ENCODE measurements at places on chromosomes 7 and 10. TPM values are rescaled to one million over a fixed set of nuclear protein-coding genes. Genes with fewer than 3 reads are reported as not detected.

RASA4B gene
- total RNA-seq: 6.2 TPM

GPR15LG gene
- total RNA-seq: not detected

TIMM23B gene
- 21.4 TPM for total RNA-seq

TDRD1 gene
- 0.18 TPM for total RNA-seq

GRCh38 chr10:13787015-13787421 is 200.3 kb downstream of the PRPF18 start:
- no peak overlapping the region for H3K27ac ChIP-seq
- H3K4me3 ChIP-seq: no peak overlapping the region
- H3K36me3 ChIP-seq: no peaks in the 10 kb centered on the region
- peaks cover 10% of the 10 kb centered on the region for H3K4me1 ChIP-seq
- peak; percentile 67 for DNase-seq
- peaks cover 2% of the 10 kb centered on the region for H3K27me3 ChIP-seq

- no peak for DNase-seq
- H3K27ac ChIP-seq: no peak overlapping the region
- H3K36me3 ChIP-seq: no peaks in the 10 kb centered on the region
- no peak overlapping the region for H3K4me3 ChIP-seq
- H3K4me1 ChIP-seq: no peaks in the 10 kb centered on the region
- peaks cover 3% of the 10 kb centered on the region for H3K27me3 ChIP-seq
These were observed 252.4 kb downstream of the KLF6 start for GRCh38 chr10:3532644-3533043.

DNA sequence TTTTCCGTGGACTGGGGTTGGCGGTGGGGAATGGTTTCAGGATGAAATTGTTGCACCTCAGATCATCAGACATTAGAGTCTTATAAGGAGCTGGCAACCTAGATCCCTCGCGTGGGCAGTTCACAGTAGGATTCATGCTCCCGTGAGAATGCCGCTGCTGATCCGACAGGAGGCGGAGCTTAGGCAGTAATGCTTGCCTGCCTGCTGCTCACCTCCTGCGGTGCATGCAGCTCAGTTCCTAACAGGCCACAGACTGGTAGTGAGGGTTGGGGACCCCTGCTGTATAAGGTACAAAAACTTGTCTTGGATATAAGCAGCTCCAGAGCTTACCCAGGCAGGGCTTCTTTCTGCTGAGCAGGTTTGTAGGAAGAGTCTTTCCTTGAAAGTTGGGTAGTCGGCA is 53.9 kb downstream of the SHH start:
- DNase-seq: no peak
- H3K36me3 ChIP-seq: peaks cover 15% of the 10 kb centered on the region
- peaks cover 7% of the 10 kb centered on the region for H3K27me3 ChIP-seq

GRCh38 chr7:75776295-75776971 is 4.4 kb upstream of the CCL26 start:
- DNase-seq: no peak
- peaks cover 4% of the 10 kb centered on the region for H3K27me3 ChIP-seq
- H3K36me3 ChIP-seq: no peaks in the 10 kb centered on the region

- peaks cover 2% of the 10 kb centered on the region for H3K27me3 ChIP-seq
- H3K27ac ChIP-seq: no peak overlapping the region
These were observed 44.2 kb downstream of the CALML3 start for GRCh38 chr10:5568984-5569383.

GRCh38 chr7:158044482-158044823 is 543.2 kb downstream of the PTPRN2 start:
- H3K4me1 ChIP-seq: no peaks in the 10 kb centered on the region
- no peak overlapping the region for H3K27ac ChIP-seq
- DNase-seq: no peak
- peaks cover 1% of the 10 kb centered on the region for H3K27me3 ChIP-seq

- no peak for DNase-seq
- H3K27ac ChIP-seq: no peak overlapping the region
- H3K4me3 ChIP-seq: no peak overlapping the region
- H3K36me3 ChIP-seq: no peaks in the 10 kb centered on the region
These were observed 717.8 kb downstream of the SORCS3 start for GRCh38 chr10:105358911-105359310.

GRCh38 chr10:75403144-75403938 is 1.8 kb upstream of the ZNF503 start:
- DNase-seq: peak; percentile 60
- H3K4me1 ChIP-seq: peaks cover 28% of the 10 kb centered on the region
- peaks cover under 1% of the 10 kb centered on the region for H3K36me3 ChIP-seq
- no peak overlapping the region for H3K27ac ChIP-seq
- peak overlapping the region; percentile 94 for H3K4me3 ChIP-seq
- peaks cover 28% of the 10 kb centered on the region for H3K27me3 ChIP-seq

GRCh38 chr7:146922782-146923181 is 806.2 kb downstream of the CNTNAP2 start:
- no peak overlapping the region for H3K4me3 ChIP-seq
- no peak overlapping the region for H3K27ac ChIP-seq
- no peaks in the 10 kb centered on the region for H3K27me3 ChIP-seq
- no peak for DNase-seq

DNA sequence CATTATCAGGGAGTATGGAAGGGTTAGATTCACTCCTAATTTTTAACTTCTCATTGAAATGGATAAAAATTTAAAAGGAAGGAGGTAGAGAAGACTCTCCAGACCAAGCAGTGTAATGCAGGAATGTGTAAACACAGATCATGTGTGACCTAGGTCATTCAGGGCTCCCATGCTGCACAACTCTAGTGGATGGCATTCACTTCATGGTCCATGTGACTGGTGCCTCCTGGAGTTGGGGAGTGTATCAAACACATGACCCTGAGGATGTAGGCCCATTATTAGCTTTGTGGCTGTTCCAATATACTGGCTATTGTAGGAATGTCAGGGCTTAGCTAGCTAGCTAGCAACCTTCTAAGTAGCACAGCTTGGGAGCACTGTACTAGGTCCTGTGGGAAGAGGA is 109.9 kb downstream of the SLC25A13 start:
- no peak for DNase-seq
- peaks cover 4% of the 10 kb centered on the region for H3K36me3 ChIP-seq
- peaks cover 1% of the 10 kb centered on the region for H3K27me3 ChIP-seq

- no peak overlapping the region for H3K4me3 ChIP-seq
- peaks cover 17% of the 10 kb centered on the region for H3K4me1 ChIP-seq
- DNase-seq: no peak
- H3K36me3 ChIP-seq: no peaks in the 10 kb centered on the region
- peaks cover 6% of the 10 kb centered on the region for H3K27me3 ChIP-seq
These were observed 19.3 kb upstream of the TSPAN13 start for GRCh38 chr7:16734148-16734726.
